ENCODE measurements at places on chromosomes 2 and 18.

DNA sequence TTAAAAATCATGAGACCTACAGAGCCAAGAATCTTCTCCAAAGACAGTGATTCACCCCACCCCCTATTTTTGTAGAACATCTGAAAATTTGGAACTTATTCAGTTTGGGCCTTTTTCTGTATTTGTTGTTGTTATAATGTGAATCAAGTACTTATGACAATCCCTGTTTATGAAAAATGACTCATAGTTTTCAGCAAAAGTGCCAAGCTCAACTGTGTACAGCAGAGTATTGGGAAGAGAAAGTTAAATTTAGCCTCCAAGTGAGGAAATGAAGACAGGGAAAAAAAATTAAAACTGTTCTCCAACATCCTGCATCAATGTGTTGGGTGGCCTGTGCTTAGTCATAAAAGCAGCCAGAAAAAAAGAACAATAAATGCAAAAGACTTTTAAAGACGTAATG is 46.2 kb downstream of the LRATD1 start:
- DNase-seq = no peak

GRCh38 chr2:192593561-192593960 is 398.8 kb upstream of the TMEFF2 start:
- DNase-seq = no peak

- no peak for DNase-seq
These were observed 130.8 kb downstream of the SMAD7 start for GRCh38 chr18:48819781-48820482.

DNA sequence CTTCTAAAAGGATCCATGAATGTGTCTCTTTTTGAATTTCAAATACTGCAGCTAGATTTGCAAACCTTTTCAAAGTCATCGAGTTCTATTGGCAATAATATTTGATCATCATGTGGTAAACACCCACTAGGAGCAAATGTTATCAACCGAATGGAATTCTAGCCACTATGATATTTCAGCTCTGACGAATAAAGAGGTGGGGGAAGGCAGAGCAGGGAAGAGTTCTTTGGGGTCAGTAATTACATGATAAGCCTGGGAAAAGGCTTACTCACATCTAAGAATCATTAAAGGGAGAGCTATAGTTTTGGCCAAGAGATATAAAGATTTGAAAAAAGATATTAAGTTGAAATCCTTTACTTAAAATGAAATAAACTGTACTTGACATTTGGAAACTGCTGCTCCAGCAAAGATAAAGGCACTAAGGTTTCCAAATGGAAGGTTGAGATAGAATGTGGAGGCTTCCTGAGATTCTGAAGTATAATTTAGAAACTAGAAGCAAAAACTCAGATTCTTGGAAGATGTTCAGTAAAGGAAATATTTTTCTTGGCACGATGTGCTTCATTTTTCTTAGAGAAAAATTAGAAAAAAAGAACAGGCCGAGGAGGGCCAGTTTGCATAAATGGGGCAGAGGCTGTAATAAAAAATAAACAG is 104.7 kb upstream of the ARHGAP28 start:
- no peak for DNase-seq

- no peak for DNase-seq
These were observed 16.5 kb upstream of the SLC16A14 start for GRCh38 chr2:230085201-230085600.

- no peak for DNase-seq
These were observed 26.6 kb downstream of the HK2 start for GRCh38 chr2:74860521-74860920.
